Stimulated activated CD4-positive, alpha-beta T cell treated with anti-CD3 and anti-CD28 coated beads, Interleukin-1b, Interleukin-23, amount 100 ng/mL, for 24 hours (primary cell): ENCODE measurements at places on chromosomes 3 and 15.

DNA sequence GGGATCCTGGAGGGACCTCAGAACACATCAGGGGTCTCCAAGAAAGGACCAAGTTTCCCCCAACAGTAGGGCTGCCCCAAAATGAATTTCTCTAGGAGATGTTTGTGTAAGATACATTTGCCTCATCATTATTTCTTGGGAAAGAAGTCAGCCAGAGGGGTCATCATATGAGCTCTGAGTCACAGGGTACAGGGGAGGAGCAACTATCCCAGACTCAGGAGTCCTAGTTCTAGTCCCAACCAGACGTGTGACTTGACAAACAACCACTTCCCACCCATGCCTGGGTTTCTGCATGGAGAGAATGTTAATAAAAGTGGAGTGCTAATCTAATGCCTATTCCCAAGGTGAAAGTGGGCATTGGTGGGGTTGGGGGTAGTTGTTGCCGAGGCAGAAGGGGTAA, 144.1 kb downstream of the ALDH1A2 start:
- DNase-seq, result no peak

GRCh38 chr3:138569090-138569489, 25.0 kb downstream of the CEP70 start:
- DNase-seq, result no peak

DNA sequence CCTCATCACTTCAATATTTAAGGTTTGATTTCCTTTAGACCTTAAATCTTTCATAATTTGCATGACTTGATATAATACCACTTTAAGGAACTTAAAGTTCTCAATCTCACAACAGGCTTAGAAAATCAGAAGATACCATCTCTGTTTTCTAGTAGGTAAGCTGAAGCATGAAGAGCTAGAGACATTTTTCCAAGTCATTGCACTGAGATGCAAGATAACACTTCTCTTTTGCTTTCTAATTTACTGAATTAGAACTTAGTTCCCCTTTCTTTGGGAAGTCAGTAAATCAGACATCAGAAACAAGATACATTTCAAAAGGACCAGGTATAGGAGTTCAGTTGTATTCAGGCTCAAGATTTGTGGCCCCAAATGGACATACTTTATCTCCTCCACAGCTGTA, 79.7 kb downstream of the DZIP3 start:
- DNase-seq, result no peak

- DNase-seq, result peak; percentile 31
Measured at GRCh38 chr3:72185549-72186399, 400.8 kb upstream of the PROK2 start.

- DNase-seq, result no peak
Measured at GRCh38 chr3:118151164-118151563, 883.5 kb downstream of the IGSF11 start.

GRCh38 chr15:98614681-98615080, 33.7 kb upstream of the IGF1R start:
- no peak for DNase-seq

GRCh38 chr3:147807776-147808175, 398.6 kb downstream of the ZIC1 start:
- DNase-seq, result no peak

DNA sequence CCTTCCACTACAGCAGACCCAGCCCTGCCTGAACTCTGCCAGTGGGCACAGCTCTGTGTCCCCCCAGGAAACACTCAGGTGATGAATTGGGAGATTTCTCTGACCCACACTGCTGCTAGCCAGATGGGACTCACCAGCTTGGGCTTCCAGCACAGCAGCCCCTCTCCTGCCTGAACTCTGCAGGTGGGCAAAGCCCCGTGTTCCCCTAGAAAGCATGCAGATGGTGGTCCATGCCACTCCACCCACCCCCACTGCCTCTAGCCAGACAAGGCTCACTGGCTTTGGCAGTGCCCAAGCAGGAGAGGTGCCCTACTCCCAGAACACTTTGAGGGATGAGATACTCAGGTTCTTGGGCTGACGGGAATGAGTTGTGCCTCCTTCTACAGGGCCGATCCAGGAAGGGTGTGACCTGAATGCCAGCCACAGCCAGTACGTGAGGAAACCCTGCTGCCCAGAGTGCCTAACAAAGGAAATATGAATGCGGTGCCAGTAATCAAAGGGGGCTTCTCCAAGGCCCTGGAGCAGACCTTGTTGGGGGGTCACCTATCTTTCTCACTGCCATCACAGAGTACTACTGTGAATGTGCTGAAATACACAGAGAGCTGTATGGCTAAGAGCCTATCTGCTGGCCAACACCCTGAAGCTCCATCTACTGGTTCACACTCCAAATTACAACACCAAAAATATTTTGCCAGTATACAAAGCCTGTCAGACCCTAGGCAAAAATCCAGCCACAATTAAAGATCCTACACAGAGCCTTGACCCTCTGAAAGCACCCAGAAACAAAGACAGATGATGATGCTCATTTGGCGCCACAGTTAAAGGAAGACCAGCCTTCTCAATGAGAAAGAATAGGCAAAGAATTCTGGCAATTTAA, 61.9 kb downstream of the BTLA start:
- DNase-seq, result no peak

DNA sequence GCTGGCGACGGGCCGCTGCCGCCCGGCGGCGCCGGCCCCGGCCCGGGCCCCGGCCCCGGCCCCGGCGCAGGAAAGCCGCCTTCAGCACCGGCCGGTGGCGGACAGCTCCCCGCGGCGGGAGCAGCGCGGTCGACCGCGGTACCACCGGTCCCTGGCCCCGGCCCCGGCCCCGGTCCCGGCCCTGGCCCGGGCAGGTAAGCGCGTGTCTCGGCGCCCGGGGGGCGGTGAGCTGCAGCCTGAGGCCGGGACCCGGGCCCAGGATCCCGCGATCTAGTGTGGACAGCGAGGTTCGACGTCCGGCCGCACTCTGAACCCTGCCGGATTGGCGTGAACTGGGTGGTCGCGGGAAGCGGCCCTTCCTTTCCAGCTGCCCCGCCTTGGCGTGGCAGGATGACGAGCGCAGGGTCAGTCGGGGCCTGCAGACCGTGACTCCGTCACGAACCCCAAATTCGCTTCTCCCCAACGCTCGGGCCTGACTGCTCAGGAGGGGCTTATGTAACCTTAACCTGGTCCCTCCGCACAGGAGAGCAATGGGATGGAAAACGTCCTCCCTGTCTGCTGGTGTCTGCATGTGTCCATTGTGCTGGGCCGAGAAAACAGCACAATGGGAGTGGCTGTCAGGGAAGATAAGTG, 472 bp downstream of the BSN start:
- peak; percentile 17 for DNase-seq

GRCh38 chr3:185880600-185880999, 55.8 kb upstream of the IGF2BP2 start:
- no peak for DNase-seq

DNA sequence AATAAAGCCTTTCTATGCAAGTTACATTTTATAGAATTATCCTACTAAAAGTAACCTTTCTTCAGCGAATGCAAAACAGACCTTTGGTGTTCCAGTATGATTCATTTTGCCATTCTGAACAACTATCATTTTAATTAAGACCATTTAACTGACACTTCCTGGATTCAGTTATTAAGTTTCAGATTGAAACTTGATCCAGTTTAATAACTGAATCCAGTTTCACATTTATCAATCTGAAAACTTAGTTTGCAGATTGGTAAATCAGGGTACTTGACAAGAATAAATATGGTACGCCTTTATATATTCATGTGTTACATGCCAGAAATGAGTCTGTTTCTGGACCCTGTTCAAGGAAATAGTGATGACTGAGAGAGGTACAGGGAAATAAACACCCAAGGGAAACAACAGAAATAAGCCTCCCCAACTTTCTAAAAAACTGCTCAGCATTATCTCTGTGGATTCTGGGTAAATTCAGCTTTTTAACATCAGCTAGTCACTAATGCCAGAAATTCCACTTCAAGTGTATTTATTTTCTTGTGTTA, 23.3 kb upstream of the NFKBIZ start:
- DNase-seq, result no peak

DNA sequence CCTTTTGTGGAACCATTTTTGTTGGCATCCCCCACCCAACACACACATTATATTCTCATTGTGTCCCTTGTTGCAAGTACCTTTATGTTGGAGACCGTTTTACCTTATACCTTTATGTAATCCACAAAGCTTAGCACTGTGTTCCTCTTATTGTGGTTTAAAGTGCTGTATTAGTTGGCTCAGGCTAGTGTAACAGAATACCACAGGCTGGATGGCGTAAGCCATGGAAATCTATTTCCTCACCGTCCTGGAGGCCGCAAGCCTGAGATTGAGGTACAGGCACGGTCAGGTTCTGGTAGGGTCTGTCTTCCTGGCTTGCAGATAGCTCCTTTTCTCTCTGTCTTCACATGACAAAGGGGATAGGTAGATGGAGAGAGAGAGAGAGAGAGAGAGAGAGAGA, 302.8 kb downstream of the ROBO2 start:
- no peak for DNase-seq

GRCh38 chr3:55362210-55362960, 124.7 kb downstream of the WNT5A start:
- DNase-seq, result no peak

GRCh38 chr3:4756855-4757574, 222.2 kb upstream of the BHLHE40 start:
- DNase-seq, result no peak

- no peak for DNase-seq
Measured at GRCh38 chr15:34603095-34603494, 19.6 kb upstream of the GOLGA8B start.
